Uterus (tissue), 4 donors: ENCODE measurements at places on chromosomes 16 and 17. TPM values are rescaled to one million over a fixed set of nuclear protein-coding genes. Genes with fewer than 3 reads are reported as not detected.

Gene PYY
- not detected for total RNA-seq

GRCh38 chr16:31428638-31429247 lies 583 bp upstream of the COX6A2 start:
- peak overlapping the region; percentile 77 for H3K27ac ChIP-seq
- H3K36me3 ChIP-seq: no peaks in the 10 kb centered on the region
- no peaks in the 10 kb centered on the region for H3K27me3 ChIP-seq
- H3K4me3 ChIP-seq: no peak overlapping the region

DNA sequence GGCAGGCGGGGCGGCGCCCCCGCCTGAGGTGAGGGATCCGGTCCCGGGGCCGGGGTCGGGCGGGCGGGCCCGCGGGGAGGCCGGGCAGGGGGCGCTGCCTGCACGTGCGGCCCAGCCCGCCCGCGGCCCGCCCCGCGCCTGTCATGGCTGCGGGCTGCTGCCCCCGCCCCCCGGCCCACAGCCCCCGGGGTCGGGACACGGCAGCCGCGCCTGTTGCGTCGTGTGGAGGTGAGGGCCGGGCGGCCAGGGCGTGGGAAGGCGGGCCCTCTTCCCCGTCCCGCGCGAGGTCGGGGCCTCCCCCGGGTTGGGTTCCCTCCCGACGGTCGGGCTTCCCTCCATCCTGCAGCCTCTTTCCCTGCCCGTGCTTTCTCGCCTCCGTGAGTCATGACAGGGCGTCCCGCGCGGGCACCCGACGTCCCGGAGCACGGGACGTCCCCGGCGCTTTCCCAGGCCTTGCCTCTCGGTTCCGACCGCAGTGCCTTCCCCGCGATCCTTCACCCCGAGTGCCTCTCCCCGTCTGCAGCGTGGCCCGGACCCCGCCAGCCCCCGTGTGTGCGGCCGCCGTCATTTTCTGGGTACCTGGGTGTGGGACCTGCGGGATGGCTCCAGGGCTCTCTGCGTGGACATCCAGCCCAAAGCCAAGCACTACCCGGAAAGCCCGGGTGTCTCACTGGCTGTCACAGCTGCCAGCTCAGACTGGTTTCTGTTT lies 76.7 kb downstream of the CHD9 start:
- H3K36me3 ChIP-seq: no peaks in the 10 kb centered on the region
- no peaks in the 10 kb centered on the region for H3K27me3 ChIP-seq
- peak overlapping the region; percentile 97 for H3K4me3 ChIP-seq

DNA sequence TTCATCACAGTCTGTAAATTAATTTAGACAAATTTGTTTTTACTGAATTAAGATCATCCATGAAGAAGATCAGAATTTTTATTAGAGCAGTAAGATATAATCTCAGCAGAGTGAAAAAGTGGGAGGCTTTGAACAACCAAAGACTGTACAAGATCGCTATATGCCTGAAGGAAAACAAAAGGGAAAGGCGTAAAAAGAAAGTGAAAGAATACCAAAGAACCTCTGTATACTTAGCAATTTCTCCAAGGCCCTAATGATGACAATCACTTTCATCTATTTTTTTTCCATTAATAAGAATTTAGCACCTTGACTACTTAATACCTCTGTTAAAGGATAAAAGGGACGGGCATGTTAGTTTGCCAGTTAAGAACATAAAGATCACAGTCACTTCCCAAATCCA lies 38.6 kb upstream of the ABCA10 start:
- no peaks in the 10 kb centered on the region for H3K36me3 ChIP-seq
- H3K4me1 ChIP-seq: no peaks in the 10 kb centered on the region
- no peak overlapping the region for H3K4me3 ChIP-seq
- no peak overlapping the region for H3K27ac ChIP-seq
- no peaks in the 10 kb centered on the region for H3K27me3 ChIP-seq

Gene CES5A
- not detected for total RNA-seq

DNA sequence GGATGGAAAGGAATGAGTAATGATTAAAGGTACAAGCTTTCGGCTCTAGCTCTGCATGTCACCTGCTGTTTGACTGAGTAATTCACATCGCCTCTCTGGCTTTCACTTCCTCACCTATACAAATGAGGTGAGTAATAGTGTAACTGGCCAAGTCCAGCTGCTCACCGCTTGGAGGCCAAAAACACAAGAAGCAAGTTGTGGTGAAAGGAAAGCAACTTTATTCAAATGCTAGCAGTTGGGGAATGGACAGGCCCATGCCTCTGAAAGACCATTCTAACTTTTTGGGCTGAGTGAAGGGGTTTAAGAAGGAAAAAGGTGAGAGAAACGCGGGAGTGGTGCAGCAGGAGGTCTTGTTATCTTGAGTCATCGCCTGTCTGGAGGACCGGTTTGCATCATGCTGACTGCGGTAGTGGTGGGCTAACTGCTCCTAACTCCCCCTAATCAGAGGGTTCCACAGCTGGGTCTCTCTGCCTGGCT lies 45.7 kb upstream of the CSNK2A2 start:
- no peak overlapping the region for H3K27ac ChIP-seq
- no peaks in the 10 kb centered on the region for H3K36me3 ChIP-seq
- no peaks in the 10 kb centered on the region for H3K27me3 ChIP-seq
